Stimulated activated CD8-positive, alpha-beta memory T cell treated with anti-CD3 and anti-CD28 coated beads, Interleukin-15, amount 100 ng/mL, for 4 hours (primary cell): ENCODE measurements at places on chromosomes 13 and 19.

- peak; percentile 44 for DNase-seq
Observed at GRCh38 chr19:49391581-49392399, 3.7 kb downstream of the KASH5 start.

- no peak for DNase-seq
Observed at GRCh38 chr13:42170029-42170428, 101.9 kb upstream of the AKAP11 start.

- DNase-seq: no peak
Observed at GRCh38 chr19:39301021-39301420, 4.8 kb downstream of the IFNL1 start.

DNA sequence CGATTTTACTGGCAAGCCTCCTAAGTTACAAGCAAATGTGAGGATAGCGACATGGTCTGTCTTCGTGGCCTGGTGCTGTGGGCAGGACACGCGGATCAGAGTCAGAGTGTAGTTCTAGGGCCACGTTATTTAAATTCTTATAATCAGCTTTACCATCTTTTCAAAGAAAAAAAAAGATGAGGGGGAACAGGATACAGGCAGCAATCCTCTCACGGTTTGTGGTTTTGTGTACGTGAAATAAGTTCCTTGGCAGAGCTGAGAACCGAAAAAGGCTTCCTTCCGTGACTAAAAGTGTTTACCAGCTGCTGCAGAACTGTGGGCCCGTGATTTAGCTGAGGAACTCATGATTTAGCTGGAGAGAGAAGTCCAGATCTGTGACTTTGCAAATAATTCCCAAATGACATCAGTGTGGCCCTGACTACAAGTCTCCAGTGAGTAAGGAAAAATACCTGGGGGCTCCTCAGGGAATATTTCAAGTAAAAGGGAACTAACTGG, 27.2 kb downstream of the RCBTB2 start:
- DNase-seq: no peak

- DNase-seq: no peak
Observed at GRCh38 chr13:97423300-97424045, 10.5 kb upstream of the RAP2A start.

- no peak for DNase-seq
Observed at GRCh38 chr19:9046694-9047093, 36.5 kb upstream of the MUC16 start.

- DNase-seq: no peak
Observed at GRCh38 chr13:64248371-64249065, 2832.9 kb upstream of the PCDH20 start.

DNA sequence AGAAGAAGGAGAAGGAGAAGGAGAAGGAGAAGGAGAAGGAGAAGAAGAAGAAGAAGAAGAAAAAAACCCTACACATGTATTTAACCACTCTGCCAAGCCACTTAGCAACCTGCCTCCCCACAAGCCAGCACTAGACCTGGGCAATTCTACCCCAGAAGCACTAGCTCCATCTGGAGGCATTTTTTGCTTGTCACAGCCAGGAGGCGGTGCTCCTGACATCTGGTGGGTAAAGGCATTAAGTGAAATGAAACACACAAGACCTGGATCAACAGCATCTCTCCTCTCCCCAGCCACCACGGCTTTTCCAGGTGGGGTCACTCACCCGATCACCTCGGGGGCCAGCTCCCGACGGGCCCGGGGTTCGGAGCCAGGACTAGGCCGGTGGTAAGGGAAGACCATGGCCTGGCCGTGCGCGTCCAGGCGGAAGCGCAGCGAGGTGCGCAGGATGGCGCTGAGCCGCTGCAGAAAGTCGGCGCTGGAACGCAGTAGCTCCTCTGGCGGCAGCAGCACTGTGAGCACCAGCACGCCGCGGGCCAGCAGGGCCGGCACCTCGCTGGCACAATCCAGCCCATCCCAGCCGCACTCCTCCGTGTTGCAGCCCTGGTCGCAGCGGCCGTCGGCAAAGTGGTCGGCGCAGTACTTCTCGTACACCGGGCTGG, 26.9 kb downstream of the NOTCH3 start:
- DNase-seq: no peak

GRCh38 chr13:96925916-96926628, 68.2 kb downstream of the OXGR1 start:
- DNase-seq: no peak

GRCh38 chr19:30077851-30078355, 135.9 kb downstream of the URI1 start:
- no peak for DNase-seq

DNA sequence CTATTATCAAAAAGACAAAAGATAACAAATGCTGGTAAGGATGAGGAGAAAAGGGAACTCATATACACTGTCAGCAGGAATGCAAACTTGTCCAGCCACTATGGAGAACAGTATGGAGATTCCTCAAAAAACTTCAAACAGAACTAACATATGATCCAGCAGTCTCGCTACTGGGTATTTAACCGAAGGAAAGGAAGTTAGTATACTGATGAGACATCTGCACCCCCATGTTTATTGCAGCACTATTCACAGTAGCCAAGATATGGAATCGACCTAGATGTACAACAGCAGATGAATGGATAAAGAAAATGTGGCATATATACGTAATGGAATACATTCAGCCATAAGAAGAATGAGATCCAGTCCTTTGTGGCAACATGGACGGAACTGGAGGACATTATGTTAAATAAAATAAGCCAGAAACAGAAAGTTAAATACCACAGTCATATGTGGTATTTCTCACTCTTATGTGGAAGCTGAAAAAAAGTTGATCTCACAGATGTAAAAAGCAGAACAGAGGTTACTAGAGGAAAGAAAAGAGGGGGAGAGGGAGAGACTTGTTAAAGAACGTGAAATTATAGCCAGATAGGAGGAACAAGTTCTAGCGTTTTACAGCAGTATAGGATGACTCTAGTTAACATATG, 83.2 kb downstream of the RUBCNL start:
- DNase-seq: no peak

- no peak for DNase-seq
Observed at GRCh38 chr13:114124921-114125320, 7.5 kb downstream of the RASA3 start.

DNA sequence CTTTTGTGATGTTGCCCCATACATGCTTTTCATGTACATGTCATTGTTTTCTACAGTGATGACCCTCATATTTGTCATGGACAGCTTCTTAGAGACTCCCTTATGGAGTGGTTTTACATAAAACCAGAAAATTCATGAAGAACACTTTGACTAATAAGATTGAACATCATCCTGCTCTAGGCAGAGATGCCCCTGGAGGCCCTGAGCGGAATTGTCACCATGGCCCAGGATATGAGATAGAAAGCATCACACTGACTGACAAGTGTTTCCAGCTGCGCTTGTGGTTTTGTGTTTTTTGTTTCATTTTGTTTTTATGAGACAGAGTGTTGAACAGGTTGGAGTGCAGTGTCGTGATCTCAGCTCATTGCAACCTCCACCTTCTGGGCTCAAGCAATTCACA, 22.2 kb downstream of the ZNF701 start:
- DNase-seq: no peak

DNA sequence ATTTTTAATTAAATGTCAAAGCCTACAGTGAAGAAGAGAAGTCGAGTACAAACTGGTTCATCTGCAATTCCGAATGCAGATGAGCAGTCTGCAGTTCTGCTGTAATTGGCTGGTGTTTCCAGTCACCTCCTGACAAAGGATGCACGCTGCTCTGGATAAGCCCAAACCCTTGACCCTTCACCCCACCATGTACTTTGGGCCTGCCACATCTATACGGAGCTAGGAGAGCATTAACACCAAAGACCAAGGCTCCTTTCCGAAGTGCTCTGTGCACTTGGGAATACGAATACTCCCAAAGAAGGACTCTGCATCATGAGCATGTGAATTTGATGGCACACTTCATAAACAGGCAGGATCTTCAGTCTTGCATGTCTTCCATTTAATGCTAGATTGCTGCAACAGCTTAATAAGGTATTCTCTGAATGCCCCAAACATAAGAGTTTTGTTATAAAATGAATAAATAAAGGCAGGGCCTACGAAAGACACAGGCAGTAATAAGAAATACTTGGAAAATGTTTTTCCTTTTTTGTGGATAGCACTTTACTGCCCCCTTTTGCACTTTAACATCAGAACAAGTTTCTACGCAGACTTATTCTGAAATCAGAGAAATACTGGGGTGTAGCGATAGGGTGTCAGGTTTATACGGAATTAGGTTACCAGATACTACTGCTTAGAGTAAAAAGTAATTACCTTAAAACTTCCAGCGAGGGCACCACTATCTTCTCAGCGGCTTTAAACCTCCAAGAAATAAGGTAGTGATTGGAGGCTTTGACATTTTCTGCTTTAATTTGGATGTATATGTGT, 15.0 kb downstream of the EFNB2 start:
- DNase-seq: no peak

GRCh38 chr19:49585023-49585422, 3.9 kb downstream of the PRRG2 start:
- DNase-seq: no peak
